ENCODE measurements at places on chromosomes 11 and 22.

- DNase-seq = no peak
These were observed 892.9 kb downstream of the OPCML start for GRCh38 chr11:132639403-132639802.

DNA sequence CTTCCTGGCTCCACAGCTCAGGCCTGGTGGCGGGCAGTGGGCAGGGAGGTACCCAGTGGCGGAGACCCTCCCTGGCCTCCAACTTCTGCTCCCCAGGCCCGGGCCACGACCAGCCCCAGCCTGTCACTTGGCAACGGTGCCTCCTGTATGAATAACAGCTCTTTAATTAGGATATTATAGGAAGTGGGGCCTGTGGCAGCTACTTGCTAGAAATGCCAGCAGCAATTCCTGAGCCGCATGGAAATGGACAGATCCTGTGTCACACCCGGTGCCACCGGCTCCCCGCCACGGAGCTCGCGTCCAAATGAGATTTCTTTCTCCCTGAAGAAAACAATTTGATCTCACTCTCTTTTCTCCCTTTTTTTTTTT is 104.5 kb downstream of the CHST1 start:
- DNase-seq = no peak

DNA sequence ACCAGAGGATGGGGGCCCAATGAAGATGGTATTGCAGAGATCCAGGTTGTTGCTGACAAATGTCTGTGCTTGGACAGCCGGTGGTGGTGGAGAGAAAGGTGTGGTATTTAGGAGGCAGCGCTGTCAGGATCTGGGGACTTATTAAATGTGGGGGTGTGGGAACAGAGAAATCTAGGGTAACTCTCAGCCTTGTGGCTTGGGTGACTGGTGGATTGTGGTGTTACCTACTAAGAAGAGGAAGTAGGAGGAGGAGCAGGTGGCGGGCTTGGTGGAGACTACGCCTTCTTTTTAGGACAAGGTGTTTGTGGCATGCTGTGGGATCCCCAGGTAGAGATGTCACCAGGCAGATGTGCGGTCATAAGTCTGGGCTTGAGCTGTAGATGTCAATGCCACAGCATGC is 144.0 kb downstream of the GRIK4 start:
- no peak for DNase-seq

DNA sequence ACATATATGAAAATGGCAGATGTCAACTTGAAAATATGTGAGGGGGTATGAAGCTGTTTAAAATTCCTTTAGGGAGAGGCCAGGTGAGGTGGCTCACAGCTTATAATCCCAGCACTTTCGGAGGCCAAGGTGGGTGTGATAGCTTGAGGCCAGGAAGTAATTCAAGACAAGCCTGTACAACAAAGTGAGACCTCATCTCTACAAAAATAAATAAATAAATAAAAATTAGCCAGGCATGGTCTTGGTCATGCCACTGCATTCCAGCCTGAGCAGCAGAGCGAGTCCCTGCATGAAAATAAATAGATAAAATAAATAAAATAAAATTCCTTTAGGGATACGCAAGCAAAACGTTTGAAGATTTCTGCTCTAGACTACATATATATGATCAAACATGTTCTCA is 38.1 kb upstream of the FAM181B start:
- no peak for DNase-seq

DNA sequence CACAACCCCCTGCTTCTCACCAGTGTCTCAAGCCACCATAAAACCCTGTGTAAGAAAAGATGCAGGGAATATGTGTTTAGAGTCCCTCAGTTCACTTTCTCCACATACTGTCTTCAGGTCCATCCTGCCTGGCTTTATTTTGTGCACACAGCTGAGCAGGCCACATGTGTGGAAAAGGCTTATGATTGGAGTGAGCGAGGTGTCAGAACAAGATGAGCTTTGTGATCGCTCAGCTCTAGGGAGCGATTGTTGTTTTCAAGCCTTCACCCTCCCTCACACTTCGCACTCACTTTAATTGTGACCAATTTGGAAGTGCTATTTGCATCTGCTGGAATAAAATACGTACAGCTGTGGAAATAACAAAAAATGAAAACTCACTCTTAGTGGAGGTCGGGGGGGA is 931.1 kb upstream of the TENM4 start:
- DNase-seq = no peak

DNA sequence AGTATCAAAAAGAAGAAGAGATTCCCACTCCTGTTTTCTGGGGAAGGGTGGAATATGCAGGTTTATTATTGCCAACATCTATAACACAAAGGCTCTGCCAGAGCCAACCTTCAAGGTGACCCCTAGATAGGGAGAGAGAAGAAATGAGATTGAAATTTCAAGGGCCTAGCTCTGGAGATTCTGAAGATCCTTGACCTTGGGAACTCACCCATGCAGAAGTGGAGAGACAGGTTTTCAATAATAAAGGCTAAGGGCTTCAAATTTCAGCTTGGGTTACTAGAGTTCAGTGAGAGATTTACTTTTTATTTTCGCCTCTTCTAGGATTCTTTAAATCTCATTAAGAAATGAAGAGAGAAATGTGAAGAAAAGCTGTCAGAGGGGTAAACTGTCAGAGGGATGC is 98.4 kb downstream of the CD44 start:
- DNase-seq = no peak

DNA sequence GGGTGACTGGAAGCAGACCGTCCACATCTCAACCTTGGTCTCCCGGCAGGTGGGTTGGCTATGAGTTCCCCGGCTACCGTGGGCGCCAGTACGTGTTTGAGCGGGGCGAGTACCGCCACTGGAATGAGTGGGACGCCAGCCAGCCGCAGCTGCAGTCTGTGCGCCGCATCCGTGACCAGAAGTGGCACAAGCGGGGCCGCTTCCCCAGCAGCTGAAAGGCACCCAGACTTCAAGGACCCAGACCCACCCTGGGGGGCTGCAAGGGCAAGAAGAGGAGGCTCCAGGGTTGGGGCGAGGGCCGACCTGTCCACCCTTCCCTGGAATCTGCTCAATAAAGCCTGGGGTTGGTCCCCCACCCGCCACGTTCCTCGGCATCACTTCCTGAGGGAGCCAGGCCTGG is 7.3 kb downstream of the CRYBB3 start:
- DNase-seq = no peak

GRCh38 chr22:29524442-29525191 is 28.9 kb downstream of the THOC5 start:
- no peak for DNase-seq

GRCh38 chr11:96254087-96254486 is 88.9 kb downstream of the MAML2 start:
- peak; percentile 41 for DNase-seq

DNA sequence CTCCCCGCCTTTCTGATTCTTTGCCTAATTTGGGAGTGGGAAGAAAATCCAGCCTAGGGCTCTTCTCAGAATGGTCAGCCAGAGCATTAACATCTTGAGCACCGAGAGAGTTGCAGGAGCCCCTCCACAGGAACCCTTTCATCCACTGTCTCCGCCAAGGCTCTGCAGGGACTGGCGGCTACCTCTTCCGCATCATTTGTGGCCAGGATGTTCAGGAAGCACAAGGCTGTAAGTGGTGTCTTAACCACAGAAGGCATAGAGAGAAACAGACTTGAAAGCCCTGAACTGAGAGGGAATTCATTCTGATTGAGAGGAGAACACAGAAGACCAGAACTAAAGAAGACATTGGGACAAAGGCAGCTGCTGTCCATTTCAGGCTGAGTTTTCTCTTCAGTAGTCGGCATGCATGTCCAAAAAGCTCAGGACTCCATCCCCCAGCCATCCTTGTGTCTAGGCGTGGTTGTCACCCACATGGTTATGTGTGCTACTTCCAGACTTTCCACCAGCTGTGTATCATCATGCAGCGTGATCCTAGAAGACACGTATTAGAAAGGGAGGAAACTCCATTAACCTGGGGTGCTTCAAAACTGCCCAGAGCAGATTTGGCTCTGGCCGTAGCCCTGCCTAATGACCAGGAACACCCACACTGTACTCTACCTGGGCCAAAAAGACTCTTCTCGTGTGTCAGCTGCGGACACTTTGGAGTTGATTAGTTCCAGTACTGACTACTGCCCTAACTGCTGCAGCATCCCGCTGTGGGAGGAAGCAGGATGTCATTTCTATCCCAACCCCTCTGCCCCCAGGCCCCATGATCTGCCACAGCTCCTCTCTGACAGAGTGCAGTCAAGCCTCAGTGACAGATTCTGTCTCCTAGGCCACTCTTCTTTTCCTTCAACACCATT is 725.1 kb downstream of the NTM start:
- no peak for DNase-seq

DNA sequence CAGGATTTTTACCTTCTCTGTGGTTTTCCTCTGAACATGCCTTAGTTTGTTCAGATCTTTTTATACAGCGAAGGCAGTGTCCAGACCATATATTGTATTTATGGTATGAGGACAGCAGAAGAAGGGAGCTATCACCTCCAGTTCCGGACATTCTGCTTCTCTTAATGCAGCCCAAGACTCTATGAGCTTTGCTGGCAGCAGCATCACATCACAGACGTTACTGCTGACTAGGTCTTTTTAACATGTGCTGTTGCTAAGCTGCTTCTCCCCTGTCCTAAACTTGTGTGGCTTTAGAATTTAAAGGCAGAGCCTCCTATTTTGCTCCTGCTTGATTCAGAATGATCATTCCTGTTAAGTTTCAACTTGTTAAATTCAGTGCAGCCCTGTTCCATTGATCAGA is 13.4 kb downstream of the MICAL2 start:
- no peak for DNase-seq

GRCh38 chr11:85096939-85097338 is 530.2 kb downstream of the DLG2 start:
- no peak for DNase-seq

DNA sequence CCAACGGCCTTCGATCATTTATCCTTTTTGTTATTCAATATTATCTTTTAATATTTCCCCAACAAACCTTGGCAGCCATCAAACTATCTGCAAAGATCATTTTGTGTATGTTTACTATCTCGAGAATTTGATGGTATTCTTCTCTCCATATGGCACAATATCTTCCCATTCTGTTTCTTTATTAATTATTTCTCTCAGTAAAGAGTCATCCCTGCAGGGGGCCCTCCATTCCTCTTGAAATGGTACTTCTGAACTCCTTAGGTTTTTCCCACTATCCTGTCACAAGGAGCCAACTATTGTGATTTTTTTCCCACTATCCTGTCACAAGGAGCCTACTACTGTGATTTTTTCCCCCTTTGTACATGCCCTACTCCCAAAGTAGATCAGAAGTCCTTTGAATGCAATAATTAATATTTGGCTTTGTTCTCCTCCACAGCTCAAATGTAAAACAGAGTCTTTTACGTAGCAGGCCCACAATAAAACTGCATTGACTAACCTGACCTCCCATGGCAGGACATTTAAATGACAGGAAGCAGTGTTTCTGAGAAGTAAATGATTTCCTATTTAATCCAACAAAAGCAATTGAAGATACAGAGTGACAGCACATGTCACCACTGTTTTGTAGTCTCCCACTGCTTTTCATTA is 43.3 kb downstream of the PDGFD start:
- DNase-seq = no peak

GRCh38 chr11:48073031-48073861 is 92.9 kb downstream of the PTPRJ start:
- no peak for DNase-seq

DNA sequence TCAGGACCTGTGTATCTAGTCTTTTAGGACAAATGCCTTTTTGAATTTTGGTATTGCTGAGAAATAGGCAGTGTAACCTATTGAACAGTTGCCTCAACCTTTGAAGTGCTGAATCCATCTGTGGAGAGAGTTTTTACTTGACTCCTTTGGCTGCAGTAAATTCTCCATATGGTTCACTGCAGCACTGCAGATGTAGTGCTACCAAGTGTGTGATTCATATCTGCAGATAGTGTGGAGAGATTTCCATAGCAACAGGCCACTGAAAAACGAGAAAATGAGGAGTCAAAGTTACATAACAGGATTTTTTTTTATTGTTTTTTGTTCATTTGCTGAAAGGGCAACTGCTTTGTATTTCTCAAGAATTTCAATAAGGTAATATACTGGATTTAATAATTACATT is 356.1 kb downstream of the RAB38 start:
- no peak for DNase-seq

DNA sequence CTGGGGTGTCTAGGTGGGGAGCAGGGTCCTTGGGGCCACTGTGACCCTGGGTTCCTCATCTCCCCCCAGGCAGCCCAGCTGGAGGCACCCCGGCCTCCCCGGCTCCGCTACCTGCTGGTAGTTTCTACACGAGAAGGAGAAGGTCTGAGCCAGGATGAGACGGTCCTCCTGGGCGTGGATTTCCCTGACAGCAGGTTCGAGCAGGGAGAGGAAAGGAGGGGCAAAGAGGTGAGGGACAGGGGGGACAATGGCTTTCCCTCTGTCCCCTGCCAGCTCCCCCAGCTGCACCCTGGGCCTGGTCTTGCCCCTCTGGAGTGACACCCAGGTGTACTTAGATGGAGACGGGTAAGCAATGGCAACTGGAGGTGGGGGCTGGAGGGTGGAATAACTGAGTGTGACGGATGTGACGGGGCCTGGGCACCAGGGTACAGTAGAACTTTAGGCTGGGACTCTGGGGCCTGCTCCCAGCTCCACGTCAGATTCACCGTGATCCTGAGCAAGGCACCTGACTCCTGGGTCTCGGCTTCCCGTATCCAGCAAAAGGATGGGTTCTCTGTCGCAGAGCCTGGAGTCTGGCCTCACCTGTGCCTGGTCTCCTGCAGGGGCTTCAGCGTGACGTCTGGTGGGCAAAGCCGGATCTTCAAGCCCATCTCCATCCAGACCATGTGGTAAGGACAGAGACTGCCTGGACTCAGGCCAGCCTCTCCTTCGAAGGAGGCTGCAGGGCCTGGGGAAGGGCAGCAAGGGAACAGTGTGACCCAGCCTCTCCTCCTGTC is 3.6 kb downstream of the SSH3 start:
- no peak for DNase-seq

Measured in stimulated activated naive CD4-positive, alpha-beta T cell (primary cell).